ENCODE measurements at places on chromosomes 16 and 17.

GRCh38 chr16:73047536-73048291 is at the start of gene ZFHX3:
Gene ZFHX3 (minus strand): TSS chr16:73048128. CDS start chr16:72960145, 87,983 bp downstream.
- peak; percentile 20 for DNase-seq

GRCh38 chr16:9415545-9415944 is 324.1 kb downstream of the HAPSTR1 start:
- DNase-seq = no peak

GRCh38 chr17:31511580-31511979 is 120.1 kb downstream of the RAB11FIP4 start:
- no peak for DNase-seq

GRCh38 chr16:10590342-10590741 is 9.9 kb upstream of the EMP2 start:
- DNase-seq = no peak

DNA sequence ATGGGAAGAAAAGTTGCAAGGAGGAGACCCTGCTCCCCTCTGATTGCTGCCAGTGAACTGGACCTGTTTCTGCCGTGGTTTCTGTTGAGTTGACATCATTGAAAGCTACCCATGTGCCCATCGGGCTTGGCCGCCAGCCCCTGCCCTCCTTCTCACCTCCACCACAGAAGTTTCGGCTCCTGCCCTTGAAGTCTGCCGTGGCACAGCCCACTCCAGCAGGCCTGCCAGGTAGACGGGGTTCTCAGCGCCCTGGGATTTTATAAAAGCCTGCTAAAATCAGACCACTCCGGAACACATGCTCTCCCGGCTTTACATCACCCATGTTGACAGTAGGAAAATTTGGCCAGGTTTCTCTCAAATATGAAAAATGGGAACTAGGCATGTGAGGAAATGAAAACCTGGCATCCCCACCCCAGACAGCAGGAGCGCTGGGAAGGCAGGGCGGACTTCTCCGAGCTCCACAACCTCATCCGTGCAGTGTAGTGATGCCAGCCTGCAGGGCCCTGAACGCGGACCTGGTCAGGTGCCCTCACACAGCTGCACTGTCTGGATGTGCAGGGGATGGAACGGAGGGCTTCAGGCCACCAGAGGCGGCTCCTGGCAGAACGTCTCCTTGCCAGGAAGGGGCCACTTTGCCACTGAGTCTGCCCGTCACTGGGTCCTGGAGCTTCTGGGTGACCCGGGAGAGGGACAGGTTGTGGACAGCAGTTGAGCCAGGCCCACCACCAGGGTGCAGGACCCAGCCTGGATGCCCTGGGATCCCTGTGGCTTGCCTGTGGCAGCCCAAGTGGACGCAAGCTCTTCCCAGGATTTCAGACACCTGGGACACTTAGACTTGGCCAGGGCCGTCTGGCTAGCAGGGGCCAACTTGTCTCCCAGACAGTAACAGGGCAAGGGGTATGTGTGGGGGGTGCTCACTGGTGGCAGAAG is 6.9 kb upstream of the GSE1 start:
- no peak for DNase-seq

DNA sequence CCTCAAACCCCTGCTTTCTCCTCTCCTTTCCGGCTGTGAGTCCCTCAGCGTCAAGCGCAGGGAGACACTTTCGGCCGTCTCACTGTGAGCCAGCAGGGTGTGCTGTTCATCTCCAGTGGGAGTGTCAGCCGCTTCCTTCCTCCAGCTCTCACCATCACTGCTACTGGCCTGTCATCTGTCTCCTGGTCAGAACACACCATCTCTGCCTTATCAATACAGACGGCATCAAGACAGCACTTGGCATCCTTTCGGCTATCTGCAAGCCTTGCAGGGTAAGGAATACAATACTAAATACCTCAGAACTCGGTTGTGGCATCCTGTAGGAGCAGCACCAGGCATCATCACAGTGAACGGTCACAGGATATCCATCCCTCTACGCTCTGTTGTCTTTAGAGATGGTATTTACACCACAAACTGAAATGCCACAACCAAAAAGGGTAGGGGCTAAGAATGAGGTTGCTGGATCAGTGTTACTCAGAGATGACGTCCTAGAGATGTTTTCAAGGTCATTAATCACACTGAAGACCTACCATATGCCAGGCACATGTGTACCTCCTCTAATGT is 20.7 kb upstream of the CMTM4 start:
- DNase-seq = no peak

DNA sequence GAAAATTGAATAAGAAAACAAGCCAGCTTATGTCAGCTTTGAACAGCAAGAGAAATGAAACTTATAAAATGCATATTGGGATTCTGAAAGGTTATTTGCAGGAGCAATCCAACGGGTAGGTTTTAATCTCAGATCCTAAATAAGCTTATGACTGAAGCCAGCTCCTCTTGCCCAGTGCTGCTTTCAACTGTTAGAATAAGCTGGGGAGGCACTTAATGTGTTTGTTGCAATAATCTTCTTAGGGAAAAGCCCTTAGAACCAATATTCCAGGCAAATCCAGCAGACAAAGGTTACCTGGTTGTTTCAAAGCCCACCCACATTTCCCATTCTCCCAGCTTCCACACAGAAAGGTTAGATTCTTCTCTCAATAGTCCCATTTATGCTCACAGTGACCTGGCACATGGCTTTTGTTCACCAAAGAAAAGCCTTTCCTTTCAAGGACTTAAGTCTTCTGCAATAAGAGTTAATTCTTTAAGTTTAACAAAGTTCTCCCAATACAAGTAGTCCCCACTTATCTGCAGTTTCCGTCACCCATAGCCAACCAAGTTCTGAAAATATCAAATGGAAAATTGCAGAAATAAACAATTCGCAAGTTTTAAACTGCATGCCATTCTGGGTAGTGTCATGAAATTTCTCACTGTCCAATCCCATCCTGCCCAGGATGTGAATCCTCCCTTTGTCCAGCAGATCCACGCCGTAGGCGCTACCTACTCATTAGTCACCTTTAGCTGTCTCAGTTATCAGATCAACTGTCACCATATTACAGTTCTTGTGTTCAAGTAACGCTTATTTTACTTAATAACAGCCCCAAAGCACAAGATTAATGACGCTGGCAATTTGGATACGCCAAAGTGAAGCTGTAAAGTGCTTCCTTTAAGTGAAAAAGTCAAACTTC is 5.9 kb downstream of the TEX2 start:
- DNase-seq = no peak

DNA sequence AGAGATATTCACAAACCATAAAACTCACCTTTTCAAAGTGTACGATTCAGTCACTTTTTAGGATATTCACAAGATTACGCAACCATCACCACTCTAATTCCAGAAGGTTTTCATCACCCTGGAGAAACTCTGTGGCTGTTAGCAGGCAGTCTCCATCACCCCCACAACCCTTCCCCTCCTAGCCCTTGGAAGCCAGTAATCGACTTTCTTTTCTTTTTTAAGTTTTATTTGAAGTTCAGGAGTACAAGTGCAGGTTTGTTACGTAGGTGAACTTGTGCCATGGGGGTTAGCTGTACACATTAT is 363.5 kb downstream of the CPPED1 start:
- no peak for DNase-seq

GRCh38 chr17:60135951-60136666 is 13.7 kb upstream of the CA4 start:
- DNase-seq = no peak

DNA sequence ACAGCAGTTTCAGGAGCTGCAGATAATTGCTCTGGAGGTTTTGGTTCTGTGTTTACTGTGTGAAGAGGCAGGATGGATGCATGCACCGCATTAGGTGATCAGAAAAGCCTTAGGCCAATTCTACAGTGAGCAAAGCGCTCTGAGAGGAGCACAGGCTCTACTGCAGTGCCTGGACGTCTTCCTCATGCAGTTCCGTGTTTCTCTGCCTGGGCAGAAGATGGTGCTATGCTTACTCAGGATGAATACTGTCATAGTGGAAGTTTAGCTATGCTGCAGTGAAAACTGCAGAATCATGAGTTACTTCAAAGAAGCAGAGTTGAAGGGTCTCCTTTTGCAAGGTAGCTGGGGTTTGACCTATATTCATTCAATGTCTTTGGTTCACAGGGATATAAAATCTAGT is 1012.4 kb downstream of the KCNJ18 start:
- DNase-seq = no peak

- DNase-seq = no peak
Measured at GRCh38 chr16:72537664-72538063, 365.7 kb upstream of the PMFBP1 start.
